Left colon (tissue), 2 donors: ENCODE measurements at places on chromosomes 7 and 10. TPM values are rescaled to one million over a fixed set of nuclear protein-coding genes. Genes with fewer than 3 reads are reported as not detected.

GPR26 gene
- total RNA-seq = not detected

SH2D4B gene
- not detected for total RNA-seq

GBX1 gene
- total RNA-seq = not detected

NODAL gene
- not detected for total RNA-seq

FKBP9 gene
- total RNA-seq = 136 TPM

CACNA2D1 gene
- total RNA-seq = 10.9 TPM

RAPGEF5 gene
- 62.9 TPM for total RNA-seq

FRMD4A gene
- 11.2 TPM for total RNA-seq

EPO gene
- not detected for total RNA-seq

IFT22 gene
- 6.0 TPM for total RNA-seq

LAMB1 gene
- total RNA-seq = 132 TPM

OR2A7 gene
- 21.9 TPM for total RNA-seq

VSIR gene
- 50.5 TPM for total RNA-seq

IFIT2 gene
- 4.3 TPM for total RNA-seq

FAM131B gene
- 3.4 TPM for total RNA-seq

DNA sequence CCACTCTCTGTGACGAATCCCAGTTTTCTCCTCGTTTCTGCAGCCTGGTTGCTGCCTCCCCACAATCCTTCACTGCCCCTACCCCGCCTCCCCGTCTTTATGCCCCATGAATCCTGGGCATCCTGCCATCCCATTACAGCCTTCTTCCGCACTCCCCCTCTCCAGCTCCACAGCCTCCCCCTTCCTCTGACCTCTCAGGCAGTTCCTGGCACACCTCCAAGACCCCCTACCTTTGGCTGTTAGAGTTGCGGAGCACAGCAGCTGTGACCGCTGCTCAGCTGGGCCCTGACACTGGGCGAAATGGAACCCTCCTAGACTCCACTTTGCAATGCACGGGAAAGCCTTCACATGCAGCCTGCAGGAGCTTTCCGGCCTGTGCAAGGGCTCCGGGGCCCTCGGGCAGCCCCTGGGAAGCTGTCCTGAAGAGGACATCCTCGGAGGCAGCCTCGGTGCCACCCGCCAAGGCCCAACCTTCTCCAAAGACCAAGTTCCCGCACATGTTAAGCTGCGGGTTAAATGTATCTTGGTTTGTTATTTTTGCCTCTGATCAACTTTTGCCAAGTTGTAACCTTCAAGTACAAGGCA is 400.7 kb upstream of the MKI67 start:
- DNase-seq = no peak

GRCh38 chr7:44189286-44189992 is at the start of gene GCK:
Gene GCK (minus strand): TSS chr7:44189439. CDS start chr7:44188953, 486 bp downstream.
- no peak for DNase-seq

- DNase-seq = no peak
Measured at GRCh38 chr10:75826846-75827245, 395.4 kb downstream of the LRMDA start.

DNA sequence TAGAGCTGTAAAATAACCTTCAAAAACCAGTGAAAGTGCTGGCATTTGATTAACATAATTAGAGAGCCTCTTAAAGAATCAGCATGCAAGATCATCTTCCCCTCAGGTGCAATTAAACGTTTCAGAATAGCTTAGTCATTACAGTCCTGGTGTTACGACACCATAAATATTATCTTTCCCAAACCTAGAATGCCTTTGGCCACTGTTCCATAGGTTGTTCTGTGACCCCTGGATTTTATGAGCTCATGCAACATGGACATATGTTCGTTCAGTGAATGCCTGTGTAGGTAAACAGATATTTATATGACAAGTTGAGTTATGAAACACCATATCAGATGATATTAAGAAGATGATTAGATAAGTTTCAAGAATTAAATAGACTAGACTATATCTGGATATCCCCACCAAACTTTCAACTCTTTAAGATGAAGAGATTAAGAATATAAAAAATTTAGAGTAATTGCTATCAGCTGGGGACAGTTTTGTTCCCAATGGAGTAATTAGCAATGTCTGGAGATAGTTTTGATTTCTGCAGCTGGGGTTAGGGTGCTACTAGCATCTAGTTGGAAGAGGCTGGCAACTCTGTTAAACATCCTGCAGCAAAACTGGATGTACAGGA is 263.5 kb upstream of the DKK1 start:
- DNase-seq = no peak

DNA sequence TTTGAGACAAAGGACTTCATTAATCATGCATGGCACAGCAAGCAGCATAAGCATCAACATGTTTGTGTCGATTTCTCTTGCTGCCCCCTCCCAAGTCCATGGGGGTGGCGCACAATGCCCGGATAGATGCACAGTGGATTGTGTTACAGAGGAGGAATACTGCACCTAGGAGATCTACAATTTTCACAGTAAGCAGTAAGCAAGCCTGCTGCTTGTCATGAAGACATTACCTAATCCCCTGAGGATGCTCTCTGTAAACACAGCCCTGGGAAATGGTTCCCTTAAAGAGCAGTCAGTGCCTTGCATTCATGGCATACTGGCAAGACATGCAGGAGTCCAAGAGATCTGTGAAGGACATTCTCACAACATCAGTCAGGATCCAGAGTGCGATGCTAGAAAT is 137.7 kb downstream of the ETV1 start:
- no peak for DNase-seq

GRCh38 chr7:101853684-101854083 is 36.3 kb downstream of the CUX1 start:
- no peak for DNase-seq

DNA sequence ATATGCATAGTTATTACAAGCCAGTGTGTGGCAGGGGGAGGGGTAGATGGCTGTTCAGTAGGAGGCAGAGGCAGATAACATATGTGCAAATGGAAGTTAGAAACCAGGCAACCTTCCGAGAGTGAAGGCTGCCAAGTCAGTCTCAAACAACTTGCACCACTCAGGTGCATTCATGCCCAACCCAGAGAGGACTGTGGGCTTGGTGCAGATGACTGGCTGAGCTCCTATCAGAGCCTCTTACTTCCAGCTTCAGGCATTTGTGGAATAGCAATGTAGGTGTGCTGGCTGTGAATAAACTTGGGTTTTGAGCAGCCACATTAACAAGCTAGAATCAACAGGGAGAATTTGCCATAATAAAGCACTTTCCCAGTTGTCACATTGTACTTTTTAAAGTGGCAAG is 789.8 kb downstream of the PHTF2 start:
- no peak for DNase-seq

- DNase-seq = no peak
Measured at GRCh38 chr10:117597216-117597615, 54.7 kb downstream of the EMX2 start.

DNA sequence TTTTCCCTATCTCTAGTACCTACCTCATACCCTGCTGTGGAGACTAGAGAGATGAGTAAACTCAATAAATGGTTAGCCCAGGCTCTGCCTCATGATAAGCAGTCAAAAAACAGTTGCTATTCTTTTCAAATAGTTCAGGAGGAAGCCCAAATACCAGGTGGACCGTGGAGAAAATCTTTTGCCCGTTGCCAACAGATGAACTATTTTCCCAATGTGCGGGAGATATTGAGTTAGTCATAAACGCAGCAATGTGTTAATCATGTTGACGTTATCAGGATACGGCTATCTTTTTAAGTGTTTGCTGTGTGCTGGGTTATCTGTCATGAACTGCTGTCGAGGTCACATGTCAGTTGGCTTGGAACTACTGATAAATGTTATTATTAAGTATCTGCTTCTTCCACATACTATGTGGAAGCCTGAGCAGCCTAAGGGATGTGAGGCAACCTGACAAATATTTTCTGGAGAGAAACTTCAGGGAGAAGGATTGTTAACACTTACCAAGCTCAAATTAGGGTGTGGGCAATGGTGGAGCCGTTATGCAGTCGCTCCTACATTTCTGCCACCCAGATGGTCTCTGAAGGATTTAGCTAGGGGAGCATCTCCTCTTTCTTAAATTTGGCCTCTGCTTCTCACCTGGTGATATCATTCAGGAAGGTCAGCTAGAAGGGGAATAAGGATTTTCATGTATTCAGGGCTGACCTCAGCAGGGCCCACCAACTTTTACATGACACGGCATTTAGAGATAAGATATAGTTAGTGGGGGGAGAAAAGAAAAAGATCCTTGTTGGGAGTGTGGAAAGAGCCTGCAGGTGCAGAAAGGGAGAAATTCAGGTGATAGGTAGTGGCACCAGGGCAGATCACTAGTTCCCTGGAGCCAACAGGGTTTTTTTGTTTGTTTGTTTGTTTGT is 33.5 kb upstream of the SLC26A3 start:
- no peak for DNase-seq

GRCh38 chr10:120559800-120560199 is 102.8 kb downstream of the PLPP4 start:
- no peak for DNase-seq

- DNase-seq = peak; percentile 76
Measured at GRCh38 chr10:87861566-87861952, 1.8 kb downstream of the KLLN start.

- DNase-seq = no peak
Measured at GRCh38 chr10:18369859-18370473, 229.7 kb downstream of the CACNB2 start.

DNA sequence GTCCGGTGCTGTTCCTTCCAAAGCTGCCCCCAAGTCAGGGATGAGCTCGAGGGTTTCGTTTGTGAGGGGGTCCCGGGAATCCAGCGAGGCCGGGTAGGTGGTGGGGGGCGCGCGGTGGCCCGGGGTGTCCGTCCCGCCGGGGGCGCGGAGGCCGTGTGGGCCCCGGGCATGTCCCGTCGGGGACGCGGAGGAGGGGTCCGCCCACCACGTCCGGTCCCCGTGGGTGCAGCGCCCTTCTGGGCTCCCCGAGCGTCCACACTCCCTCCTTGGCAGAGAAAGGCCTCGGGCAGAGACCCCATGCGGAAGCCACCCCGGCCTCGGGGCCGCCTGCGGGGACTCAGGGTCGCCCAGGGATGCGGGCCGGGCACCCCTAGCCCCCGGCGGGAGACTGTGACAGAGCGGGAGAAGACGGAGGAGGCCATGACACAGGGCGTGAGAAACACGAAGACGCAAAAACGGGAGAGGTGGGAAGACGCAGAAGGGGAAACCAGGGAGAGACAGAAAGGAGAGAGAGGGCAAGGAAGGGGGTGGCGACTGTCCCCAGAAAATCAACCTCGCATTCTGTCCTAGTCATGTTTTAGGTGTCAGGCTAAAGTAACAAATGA is 640 bp upstream of the ZNF425 start:
- peak; percentile 71 for DNase-seq

DNA sequence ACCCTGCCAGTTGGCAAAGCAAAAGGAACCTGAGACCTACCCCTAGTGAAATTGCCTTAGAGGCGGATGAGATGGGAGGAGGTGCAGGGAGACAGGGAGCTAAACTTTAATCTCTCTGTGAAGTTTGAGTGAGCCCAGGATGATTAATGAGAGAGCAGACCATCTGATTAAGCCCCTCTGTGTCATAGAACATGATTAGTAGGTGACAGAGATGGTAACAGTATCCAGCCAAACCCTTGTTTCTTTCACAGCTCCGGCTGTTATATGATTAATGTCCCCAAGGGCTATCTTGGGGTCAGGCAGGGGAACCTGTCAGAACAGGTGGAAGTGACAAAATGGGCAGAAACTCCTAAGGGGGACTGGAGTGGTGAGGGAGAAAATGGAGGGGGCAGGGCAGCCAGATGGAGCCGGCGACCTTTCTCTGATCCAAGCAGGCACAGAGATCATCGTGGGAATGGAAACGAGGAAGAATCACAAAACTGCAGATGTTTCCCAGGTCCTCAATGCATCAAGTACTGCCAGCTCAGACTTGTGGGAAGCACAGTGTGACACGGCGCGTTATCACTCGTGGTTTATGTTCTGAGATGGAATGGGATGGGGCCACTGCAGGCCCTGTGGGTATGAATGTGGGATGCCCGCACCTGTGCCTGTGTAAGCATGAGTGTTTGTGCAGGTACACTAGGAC is 684.2 kb downstream of the LRMDA start:
- DNase-seq = no peak

- DNase-seq = no peak
Measured at GRCh38 chr7:142753366-142753765, 4.1 kb downstream of the PRSS1 start.

GRCh38 chr7:134787064-134787463 is 7.6 kb downstream of the CALD1 start:
- DNase-seq = no peak

DNA sequence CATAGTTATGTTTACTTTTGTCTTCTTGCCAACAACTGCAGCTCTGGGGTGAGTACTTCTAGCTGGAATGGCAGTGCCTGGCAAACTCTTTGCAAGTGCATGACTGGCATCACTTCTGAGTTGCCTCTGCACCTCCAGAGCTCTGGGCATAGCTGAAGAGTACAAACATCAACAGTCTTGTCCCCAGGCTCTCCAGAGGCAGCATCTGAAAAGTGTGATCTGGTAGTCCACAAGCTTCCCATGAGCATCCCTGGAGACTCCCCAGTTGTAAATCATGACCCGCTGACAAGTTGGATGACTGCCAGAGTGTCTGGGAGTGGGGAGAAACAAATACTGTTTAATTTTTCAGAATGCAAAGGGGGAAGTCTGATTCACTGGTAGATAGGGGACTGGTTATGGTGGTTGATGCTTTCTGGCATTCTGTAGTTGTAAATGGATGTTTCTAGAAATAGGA is 138.9 kb upstream of the CDK13 start:
- no peak for DNase-seq

GRCh38 chr7:51085034-51085692 is 231.4 kb downstream of the COBL start:
- no peak for DNase-seq

DNA sequence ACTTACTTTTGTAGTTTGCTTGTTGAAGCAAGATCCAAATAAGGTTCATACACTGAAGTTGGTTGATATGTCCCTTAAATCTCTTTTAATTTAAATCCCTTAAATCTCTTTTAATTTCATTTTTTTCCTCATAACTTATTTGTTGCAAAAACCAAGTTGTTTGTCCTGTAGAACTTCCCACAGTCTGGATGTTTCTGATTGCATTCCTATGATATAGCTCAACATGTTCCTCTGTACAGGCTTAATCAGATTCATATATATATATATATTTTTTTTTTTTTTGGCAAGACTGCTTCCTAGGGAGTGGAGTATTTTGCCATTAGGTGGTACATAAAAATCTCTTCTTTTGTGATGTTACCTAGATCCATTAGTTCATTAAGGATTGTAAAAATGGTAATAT is 174.9 kb upstream of the MKLN1 start:
- DNase-seq = no peak

- DNase-seq = no peak
Measured at GRCh38 chr10:24363070-24363469, 154.1 kb downstream of the KIAA1217 start.

- no peak for DNase-seq
Measured at GRCh38 chr10:29666201-29666600, 31.4 kb upstream of the SVIL start.

GRCh38 chr10:48455055-48455391 is 148.5 kb downstream of the MAPK8 start:
- no peak for DNase-seq

DNA sequence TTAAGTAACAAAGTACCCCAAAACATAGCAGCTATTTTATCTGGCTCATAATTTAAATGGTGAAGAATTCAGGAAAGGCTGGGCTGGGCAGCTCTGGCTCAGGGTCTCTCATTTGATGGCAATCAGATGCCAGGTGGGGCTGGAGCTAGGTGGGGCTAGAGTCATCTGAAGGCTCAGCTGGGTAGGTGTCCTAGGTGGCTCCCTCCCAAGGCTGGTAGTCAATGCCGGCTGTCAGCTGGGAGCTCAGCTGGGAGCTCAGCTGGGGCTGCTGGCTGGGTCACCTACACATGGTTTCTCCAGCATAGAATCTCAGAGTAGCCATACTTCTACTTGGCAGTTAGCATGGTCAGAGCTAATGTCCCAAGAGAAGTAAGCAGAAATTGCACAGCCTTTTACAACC is 34.1 kb downstream of the OSBPL3 start:
- no peak for DNase-seq

GRCh38 chr10:126337251-126337810 is 50.9 kb downstream of the ADAM12 start:
- no peak for DNase-seq
